Heart right ventricle (tissue), 16 donors: ENCODE measurements at places on chromosomes 7 and 10. TPM values are rescaled to one million over a fixed set of nuclear protein-coding genes. Genes with fewer than 3 reads are reported as not detected.

- H3K27ac ChIP-seq = no peak overlapping the region
- H3K4me3 ChIP-seq = no peak overlapping the region
- no peak for DNase-seq
- no peaks in the 10 kb centered on the region for H3K36me3 ChIP-seq
- H3K27me3 ChIP-seq = no peaks in the 10 kb centered on the region
Measured at GRCh38 chr10:19209319-19209718, 160.7 kb downstream of the MALRD1 start.

GRCh38 chr7:71784781-71785180 is 627.4 kb downstream of the CALN1 start:
- H3K27ac ChIP-seq = no peak overlapping the region
- no peaks in the 10 kb centered on the region for H3K36me3 ChIP-seq
- no peak for DNase-seq
- H3K27me3 ChIP-seq = no peaks in the 10 kb centered on the region

- no peak overlapping the region for H3K4me3 ChIP-seq
- no peak for DNase-seq
- no peaks in the 10 kb centered on the region for H3K27me3 ChIP-seq
- no peak overlapping the region for H3K27ac ChIP-seq
- H3K36me3 ChIP-seq = peaks cover 56% of the 10 kb centered on the region
Measured at GRCh38 chr7:103369432-103369831, 22.0 kb downstream of the PSMC2 start.

DNA sequence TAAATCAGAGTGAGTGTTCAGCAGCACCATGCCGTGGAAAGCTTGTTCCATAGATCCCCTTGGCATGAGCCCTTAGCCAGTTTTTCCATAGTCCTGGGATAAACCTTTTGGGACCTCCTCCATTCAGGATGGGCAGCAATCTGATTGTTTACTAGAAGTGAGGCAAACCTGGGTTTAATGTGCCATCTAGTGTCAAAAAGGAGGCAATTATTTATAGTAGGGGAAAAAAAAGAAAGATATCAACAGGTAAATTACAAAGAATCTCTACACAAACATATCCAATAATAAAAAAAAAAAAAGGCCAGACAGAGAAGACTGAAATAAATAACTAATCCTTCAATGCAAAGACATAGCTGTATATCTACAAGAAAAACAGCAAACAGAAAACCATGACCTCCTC is 229.0 kb upstream of the STK17A start:
- no peaks in the 10 kb centered on the region for H3K4me1 ChIP-seq
- peaks cover 15% of the 10 kb centered on the region for H3K27me3 ChIP-seq
- H3K27ac ChIP-seq = no peak overlapping the region

DNA sequence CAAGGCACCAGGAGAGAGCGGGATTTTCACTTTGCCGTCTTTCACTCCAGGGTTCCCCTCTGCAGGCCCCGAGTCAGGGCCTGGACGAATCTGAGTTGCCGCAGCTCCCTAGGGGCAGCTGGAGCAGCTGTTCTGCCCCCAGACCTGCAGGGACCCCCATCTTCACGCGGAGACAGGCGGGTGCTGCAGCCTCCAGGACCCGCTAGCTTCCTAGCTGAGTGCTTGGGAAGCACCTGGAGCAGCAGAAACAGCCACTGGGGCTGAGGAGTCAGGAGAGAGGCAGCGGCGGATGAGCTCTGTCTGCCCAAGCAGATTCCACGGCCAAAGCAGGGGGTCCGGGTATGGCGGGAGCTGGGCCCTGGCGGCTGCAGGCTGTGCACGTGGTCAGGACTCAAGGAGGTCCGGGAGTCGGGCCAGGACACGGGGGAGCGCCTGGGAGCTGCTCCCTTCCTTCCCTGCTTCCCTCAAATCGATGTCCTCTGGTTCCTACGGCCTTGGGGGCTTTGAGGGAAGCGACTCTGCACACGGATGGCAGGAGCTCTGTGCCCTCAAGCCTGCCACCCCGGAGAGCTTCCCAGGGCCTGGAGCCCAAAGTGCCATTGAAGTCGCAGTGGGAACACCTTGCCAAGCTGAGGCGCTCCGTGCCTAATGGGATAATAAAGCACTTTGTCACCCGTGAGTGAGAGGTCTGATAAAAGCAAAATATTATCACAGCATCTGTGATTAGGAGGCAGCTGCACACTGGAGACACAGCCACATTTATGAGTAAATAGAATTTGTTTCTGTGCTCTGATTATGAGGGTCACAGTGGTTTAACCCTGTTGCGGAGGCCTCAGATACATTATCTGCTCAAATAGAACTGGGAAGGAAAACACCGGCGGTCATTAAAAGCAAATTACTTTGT is 17.2 kb downstream of the MNX1 start:
- H3K36me3 ChIP-seq = no peaks in the 10 kb centered on the region
- DNase-seq = no peak
- H3K4me1 ChIP-seq = no peaks in the 10 kb centered on the region
- no peak overlapping the region for H3K4me3 ChIP-seq

GRCh38 chr7:132051311-132051710 is 494.9 kb upstream of the PODXL start:
- no peaks in the 10 kb centered on the region for H3K27me3 ChIP-seq
- H3K4me1 ChIP-seq = no peaks in the 10 kb centered on the region
- no peaks in the 10 kb centered on the region for H3K36me3 ChIP-seq

DNA sequence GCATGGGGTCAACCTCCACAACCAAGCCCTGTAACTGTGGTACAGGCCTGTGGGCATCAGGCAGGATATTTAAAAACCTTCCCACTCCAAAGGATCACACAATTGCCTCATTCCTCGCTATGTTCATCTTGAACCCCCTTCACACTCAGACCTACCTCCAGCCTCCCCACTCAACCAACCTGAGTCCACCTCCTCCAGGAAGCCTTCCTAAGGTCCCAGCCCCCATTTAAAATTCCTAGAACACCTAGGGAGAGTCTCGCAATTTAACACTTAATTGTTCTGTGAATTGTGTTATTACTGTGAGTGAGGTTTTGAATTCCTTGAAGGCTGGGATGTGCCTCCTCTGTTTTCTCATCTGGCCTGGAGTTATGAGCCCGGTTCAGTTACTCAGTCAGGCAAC is 93.1 kb upstream of the SMNDC1 start:
- peaks cover 39% of the 10 kb centered on the region for H3K4me1 ChIP-seq
- no peaks in the 10 kb centered on the region for H3K36me3 ChIP-seq
- DNase-seq = no peak
- H3K27me3 ChIP-seq = no peaks in the 10 kb centered on the region

GRCh38 chr10:67815571-67816059 is 22.4 kb downstream of the DNAJC12 start:
- no peaks in the 10 kb centered on the region for H3K27me3 ChIP-seq
- no peak for DNase-seq
- H3K27ac ChIP-seq = no peak overlapping the region
- no peaks in the 10 kb centered on the region for H3K4me1 ChIP-seq
- no peak overlapping the region for H3K4me3 ChIP-seq
- H3K36me3 ChIP-seq = no peaks in the 10 kb centered on the region

DNA sequence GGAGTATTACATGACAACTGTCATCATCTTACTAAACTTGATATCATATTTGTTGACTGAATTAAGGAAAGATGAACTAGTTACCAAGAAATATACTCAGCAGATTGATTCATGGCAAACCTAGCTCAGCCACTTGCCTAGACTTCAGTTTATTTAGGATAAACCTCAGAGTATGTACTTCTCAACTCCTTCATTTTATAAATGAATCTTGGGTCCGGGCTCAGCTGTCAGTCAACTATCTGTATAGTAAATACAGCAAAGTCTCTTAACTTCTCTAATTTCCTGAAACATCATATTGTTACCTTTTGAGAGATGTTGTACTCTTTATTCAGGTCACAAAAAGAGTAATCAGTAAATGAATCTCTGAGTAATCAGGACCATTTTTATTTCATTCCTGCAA is 211.0 kb upstream of the KLF14 start:
- H3K27ac ChIP-seq = no peak overlapping the region
- H3K36me3 ChIP-seq = no peaks in the 10 kb centered on the region
- DNase-seq = no peak
- no peak overlapping the region for H3K4me3 ChIP-seq
- no peaks in the 10 kb centered on the region for H3K27me3 ChIP-seq

DNA sequence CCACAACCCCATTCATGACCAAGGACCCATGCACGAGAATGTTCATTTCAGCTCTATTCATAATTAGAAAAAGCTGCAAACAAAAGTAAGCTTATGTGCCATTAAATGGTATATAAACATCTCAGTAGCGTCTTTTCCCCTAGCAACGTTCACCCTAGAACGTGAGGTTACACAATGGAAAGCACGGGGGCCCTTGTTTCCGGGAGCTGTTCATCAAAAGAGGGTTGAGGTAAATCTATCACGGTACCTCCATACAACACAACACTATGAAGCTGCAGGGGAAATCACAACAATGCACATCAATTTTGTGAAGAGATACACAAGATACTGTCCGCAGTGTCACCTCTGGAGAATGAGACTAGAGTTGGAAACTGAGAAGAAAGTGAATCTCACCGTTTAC is 80.9 kb upstream of the DDC start:
- no peak overlapping the region for H3K27ac ChIP-seq
- no peak for DNase-seq
- no peak overlapping the region for H3K4me3 ChIP-seq

- H3K4me1 ChIP-seq = no peaks in the 10 kb centered on the region
- no peak overlapping the region for H3K4me3 ChIP-seq
- H3K36me3 ChIP-seq = peaks cover 10% of the 10 kb centered on the region
- H3K27me3 ChIP-seq = no peaks in the 10 kb centered on the region
- peak; percentile 60 for DNase-seq
- no peak overlapping the region for H3K27ac ChIP-seq
Measured at GRCh38 chr7:2281541-2281940, 32.7 kb downstream of the SNX8 start.

GRCh38 chr7:135180122-135180521 is 9.6 kb upstream of the CYREN start:
- H3K4me1 ChIP-seq = no peaks in the 10 kb centered on the region
- no peaks in the 10 kb centered on the region for H3K27me3 ChIP-seq
- DNase-seq = no peak
- no peak overlapping the region for H3K4me3 ChIP-seq
- H3K36me3 ChIP-seq = peaks cover 60% of the 10 kb centered on the region

DNA sequence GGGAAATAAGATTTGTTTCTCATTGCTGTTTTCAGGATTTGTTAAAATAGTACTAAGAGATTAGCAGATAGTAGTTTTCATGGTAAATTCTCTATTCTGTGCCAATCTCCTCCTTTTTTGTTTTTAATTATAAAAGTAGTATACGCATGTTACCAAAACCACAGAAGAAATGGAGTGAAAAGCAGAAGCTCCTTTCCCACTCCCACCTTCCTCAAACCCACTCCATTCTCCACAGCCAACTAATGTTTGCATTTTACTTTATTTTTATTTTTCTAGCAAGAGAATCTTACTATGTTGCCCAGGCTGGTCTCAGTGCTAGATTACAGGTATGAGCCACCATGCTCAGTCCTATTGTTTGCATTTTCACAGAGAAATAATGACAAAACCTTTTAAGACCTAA is 4.5 kb upstream of the LRMDA start:
- H3K27ac ChIP-seq = no peak overlapping the region
- peaks cover 32% of the 10 kb centered on the region for H3K4me1 ChIP-seq
- no peaks in the 10 kb centered on the region for H3K27me3 ChIP-seq
- no peak for DNase-seq

- peaks cover 30% of the 10 kb centered on the region for H3K27me3 ChIP-seq
- no peak overlapping the region for H3K27ac ChIP-seq
- no peak overlapping the region for H3K4me3 ChIP-seq
- H3K36me3 ChIP-seq = no peaks in the 10 kb centered on the region
- DNase-seq = no peak
- no peaks in the 10 kb centered on the region for H3K4me1 ChIP-seq
Measured at GRCh38 chr7:31058122-31058521, 6.0 kb downstream of the ADCYAP1R1 start.

DNA sequence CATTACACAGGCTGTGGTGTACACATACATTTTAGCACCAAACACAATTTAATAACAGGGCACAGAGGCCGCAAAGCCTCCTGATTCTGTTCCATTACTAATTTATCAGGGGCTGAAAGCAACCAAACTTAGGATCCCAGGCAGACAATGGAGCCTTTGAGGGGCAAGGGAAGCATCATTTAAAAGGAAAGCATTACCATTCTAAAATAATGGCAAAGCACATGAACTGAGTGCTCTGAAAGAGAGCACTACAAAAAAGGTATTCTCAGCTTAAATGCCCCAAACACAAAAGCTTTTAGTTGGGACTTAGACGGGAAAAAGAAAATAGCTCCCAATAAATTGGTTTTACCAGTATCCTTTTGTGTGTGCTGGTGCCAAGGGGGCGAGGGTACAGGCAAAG is 282.0 kb upstream of the ETV1 start:
- H3K27ac ChIP-seq = no peak overlapping the region
- no peak for DNase-seq
- H3K27me3 ChIP-seq = no peaks in the 10 kb centered on the region
- H3K4me1 ChIP-seq = no peaks in the 10 kb centered on the region
- H3K4me3 ChIP-seq = no peak overlapping the region
- no peaks in the 10 kb centered on the region for H3K36me3 ChIP-seq

DNA sequence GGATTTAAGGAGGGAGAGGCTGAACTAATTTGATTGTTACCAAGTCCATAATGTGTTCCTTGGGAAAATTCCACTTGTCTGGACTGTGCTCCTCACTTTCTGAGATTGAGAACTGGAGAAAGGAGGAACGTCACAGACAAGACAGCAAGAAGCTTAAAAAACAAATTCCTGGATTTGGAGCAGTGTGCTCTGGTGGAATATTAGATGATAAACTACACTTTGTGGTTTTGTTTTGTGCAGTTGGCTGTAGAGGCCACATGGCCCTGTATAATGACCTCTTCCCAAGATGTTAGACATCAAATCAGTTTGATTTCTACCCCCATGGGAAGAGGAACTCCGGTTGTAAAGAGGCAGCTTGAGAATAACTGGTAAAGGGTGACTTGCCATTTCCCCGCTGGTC is 421.3 kb upstream of the GALNT17 start:
- DNase-seq = no peak
- H3K4me1 ChIP-seq = no peaks in the 10 kb centered on the region
- no peak overlapping the region for H3K27ac ChIP-seq
- no peaks in the 10 kb centered on the region for H3K36me3 ChIP-seq
- H3K27me3 ChIP-seq = no peaks in the 10 kb centered on the region

DNA sequence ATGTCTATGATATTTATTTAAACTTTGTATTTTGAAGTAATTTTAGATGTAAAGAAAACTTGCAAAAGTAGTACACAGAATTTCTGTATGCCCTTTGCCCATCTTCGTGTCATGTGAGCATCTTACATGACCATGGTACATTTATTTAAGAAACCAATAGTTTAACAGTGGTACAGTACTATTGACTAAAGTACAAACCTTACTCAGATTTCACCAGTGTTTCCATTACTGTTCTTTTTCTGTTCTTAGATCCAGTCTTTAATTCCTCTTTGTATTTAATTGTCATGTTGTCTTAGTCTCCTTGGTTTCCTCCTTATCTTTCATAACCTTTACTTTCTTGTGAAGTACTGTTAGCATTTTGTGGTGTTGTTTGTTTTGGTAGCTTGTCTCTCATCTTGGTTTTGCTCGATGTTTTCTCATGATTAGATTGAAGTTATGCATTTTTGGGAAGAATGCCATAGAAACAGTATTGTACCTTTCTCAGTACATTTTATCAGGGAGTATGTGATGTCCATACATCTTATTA is 24.1 kb downstream of the TAX1BP1 start:
- peaks cover 4% of the 10 kb centered on the region for H3K36me3 ChIP-seq
- no peak overlapping the region for H3K4me3 ChIP-seq
- peaks cover 7% of the 10 kb centered on the region for H3K4me1 ChIP-seq
- no peaks in the 10 kb centered on the region for H3K27me3 ChIP-seq
- DNase-seq = no peak

- H3K27me3 ChIP-seq = no peaks in the 10 kb centered on the region
- H3K27ac ChIP-seq = no peak overlapping the region
- H3K4me3 ChIP-seq = no peak overlapping the region
- no peaks in the 10 kb centered on the region for H3K36me3 ChIP-seq
Measured at GRCh38 chr10:11715815-11716494, 26.2 kb upstream of the ECHDC3 start.

The NUTM2E gene
- not detected for total RNA-seq

The MYH16 gene
- total RNA-seq = not detected

The NUTM2A gene
- total RNA-seq = 1.7 TPM

The FBH1 gene
- 70.5 TPM for total RNA-seq

The STEAP2 gene
- 10.3 TPM for total RNA-seq

The MEOX2 gene
- 6.7 TPM for total RNA-seq
